ENCODE measurements at places on chromosomes 6 and 20. TPM values are rescaled to one million over a fixed set of nuclear protein-coding genes. Genes with fewer than 3 reads are reported as not detected.
A peak's percentile ranks its signal among the peaks of the same experiment; 100 is the strongest.

DNA sequence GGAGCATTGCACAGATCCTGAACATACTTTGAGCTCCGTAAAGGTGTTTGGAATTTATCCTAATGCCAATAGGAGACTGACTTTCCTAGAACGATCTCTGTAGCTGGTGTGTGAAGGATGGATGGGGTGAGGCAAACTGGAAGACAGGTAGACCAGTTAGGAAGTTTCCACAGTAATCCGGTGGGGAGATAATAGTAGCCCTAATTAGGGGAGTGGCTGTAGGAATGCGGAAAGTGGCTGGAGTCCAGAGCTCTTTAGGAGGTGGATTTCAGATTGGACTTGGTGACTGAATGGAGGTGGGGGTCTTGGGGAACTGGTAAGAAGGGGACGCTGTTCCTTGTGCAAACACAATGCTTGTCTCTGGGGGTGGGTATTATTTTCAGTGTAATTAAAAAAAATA lies 146.3 kb downstream of the SOX4 start:
- H3K36me3 ChIP-seq: no peaks in the 10 kb centered on the region
- H3K4me1 ChIP-seq: peaks cover 27% of the 10 kb centered on the region
- no peak for DNase-seq
- no peak overlapping the region for H3K27ac ChIP-seq

- no peaks in the 10 kb centered on the region for H3K36me3 ChIP-seq
- no peak for DNase-seq
- H3K4me1 ChIP-seq: peaks cover 55% of the 10 kb centered on the region
- no peaks in the 10 kb centered on the region for H3K27me3 ChIP-seq
- H3K27ac ChIP-seq: peak overlapping the region; percentile 99
These were observed 4.0 kb downstream of the ARID1B start for GRCh38 chr6:156780962-156781853.

- H3K36me3 ChIP-seq: no peaks in the 10 kb centered on the region
- H3K27ac ChIP-seq: peak overlapping the region; percentile 99
- no peaks in the 10 kb centered on the region for H3K27me3 ChIP-seq
These were observed 2.6 kb downstream of the NCOA5 start for GRCh38 chr20:46087161-46087560.

DNA sequence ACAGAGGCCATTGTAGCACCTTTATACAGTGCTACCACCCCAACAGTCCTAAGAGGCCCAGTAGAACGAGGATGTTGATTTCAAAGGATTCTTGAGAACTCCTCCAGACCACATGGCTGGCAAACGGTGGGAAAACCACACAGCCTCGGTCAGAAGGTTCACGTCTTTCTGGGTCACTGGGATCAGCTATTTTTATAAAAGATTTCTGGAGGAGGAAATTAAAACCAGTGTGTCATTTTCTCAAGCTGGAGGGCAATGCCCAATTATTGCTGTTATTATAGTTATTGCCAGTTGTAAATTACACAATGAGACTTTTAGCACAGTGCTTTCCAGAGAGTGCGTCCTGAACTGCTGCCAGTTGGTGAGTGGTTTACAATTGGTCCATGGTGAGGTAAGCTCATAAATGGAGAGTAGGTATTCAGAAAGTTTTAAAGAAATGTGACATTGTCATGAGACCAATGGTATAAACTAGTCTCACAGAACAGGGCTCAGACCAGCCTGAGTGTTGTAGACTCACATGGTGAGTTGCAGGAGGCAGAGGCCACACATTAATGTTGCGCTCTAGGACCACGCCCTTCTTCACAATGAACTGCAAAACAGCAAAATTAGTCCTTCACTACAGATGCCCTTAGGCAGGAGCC lies 8.4 kb upstream of the PPP1R14C start:
- H3K27ac ChIP-seq: no peak overlapping the region
- H3K36me3 ChIP-seq: no peaks in the 10 kb centered on the region
- peaks cover 8% of the 10 kb centered on the region for H3K4me1 ChIP-seq

ADGRF5 gene
- total RNA-seq: 7.3 TPM

NHLRC1 gene
- total RNA-seq: 1.2 TPM

GRCh38 chr6:163994566-163994965 lies 580.0 kb downstream of the QKI start:
- H3K4me3 ChIP-seq: no peak overlapping the region
- H3K4me1 ChIP-seq: no peaks in the 10 kb centered on the region
- no peak for DNase-seq
- H3K36me3 ChIP-seq: no peaks in the 10 kb centered on the region
- no peaks in the 10 kb centered on the region for H3K27me3 ChIP-seq
- no peak overlapping the region for H3K27ac ChIP-seq

DNA sequence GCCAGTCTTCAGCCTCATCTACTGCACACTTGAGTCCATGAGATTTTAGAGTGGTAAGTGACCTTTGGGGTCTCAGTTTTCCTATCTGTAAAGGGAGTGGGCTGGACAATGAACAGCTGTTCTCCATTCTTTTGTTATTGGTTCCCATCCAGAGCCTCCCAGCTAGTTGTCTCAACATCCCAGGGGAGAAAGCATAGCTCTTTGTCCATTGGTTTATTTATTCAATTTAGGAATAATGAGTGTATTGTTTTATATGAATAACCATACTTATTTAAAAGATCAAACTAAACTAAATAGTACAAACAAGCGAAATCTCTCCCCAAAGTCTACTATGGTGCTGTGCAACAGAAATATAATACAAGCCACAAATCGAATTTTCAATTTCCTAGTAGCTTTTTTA lies 13.7 kb downstream of the PIGT start:
- no peak overlapping the region for H3K4me3 ChIP-seq
- H3K36me3 ChIP-seq: peaks cover 11% of the 10 kb centered on the region
- DNase-seq: no peak

GRCh38 chr6:133768656-133769295 lies 120.1 kb upstream of the TCF21 start:
- no peaks in the 10 kb centered on the region for H3K27me3 ChIP-seq
- no peaks in the 10 kb centered on the region for H3K4me1 ChIP-seq

SHLD1 gene
- 3.1 TPM for total RNA-seq

- no peaks in the 10 kb centered on the region for H3K4me1 ChIP-seq
- no peak overlapping the region for H3K27ac ChIP-seq
- DNase-seq: no peak
- H3K36me3 ChIP-seq: no peaks in the 10 kb centered on the region
- no peak overlapping the region for H3K4me3 ChIP-seq
These were observed 12.9 kb downstream of the PPP1R16B start for GRCh38 chr20:38818113-38819065.

DNA sequence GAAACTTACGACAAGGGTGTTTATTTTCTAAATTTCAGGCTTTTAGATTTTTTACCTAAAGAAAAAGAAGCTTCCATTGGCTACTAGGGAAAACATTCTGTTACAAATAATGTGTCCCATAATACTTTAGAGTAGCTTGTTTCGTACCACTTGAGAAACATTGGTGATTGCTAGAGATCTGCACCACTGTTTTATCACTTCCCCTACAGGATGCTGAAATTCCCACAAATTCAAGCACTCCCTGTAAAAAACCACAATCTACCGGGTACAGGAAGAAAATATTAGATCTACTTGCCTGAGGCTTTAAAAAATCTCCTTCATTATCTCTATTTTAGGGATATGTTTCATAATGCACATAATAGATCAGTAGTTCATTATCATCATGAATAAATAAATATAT lies 29.9 kb downstream of the SEL1L2 start:
- H3K4me3 ChIP-seq: no peak overlapping the region
- H3K36me3 ChIP-seq: no peaks in the 10 kb centered on the region
- DNase-seq: no peak
- H3K27me3 ChIP-seq: no peaks in the 10 kb centered on the region

- H3K4me3 ChIP-seq: no peak overlapping the region
- peaks cover 76% of the 10 kb centered on the region for H3K4me1 ChIP-seq
- DNase-seq: no peak
- H3K27me3 ChIP-seq: no peaks in the 10 kb centered on the region
These were observed 56.5 kb downstream of the RPRD1B start for GRCh38 chr20:38090061-38090460.

KIF13A gene
- 73.8 TPM for total RNA-seq

SLC22A2 gene
- total RNA-seq: 0.27 TPM

DNA sequence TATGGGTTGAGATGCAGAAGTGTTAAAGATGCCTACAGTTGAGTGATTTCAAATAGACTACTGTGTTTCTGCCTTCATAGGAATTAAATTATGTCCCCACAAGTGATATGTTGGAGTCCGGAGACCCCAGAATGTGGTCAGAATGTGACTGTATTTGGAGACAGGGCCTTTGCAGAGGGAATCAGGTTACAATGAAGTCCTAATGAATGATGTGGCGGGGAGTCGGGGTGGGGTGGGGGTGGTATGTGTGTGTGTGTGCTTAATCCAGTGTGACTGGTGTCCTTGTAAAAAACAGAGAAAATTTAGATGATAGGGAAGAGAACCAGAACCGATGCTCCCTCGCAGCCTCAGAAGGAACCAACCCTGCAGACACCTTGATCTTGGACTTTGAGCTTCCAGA lies 448.2 kb downstream of the QKI start:
- no peaks in the 10 kb centered on the region for H3K36me3 ChIP-seq
- no peaks in the 10 kb centered on the region for H3K4me1 ChIP-seq
- no peaks in the 10 kb centered on the region for H3K27me3 ChIP-seq
- no peak overlapping the region for H3K27ac ChIP-seq
- H3K4me3 ChIP-seq: no peak overlapping the region

GRCh38 chr20:48015141-48015910 lies 230.0 kb upstream of the SULF2 start:
- no peak overlapping the region for H3K4me3 ChIP-seq
- no peaks in the 10 kb centered on the region for H3K27me3 ChIP-seq
- no peak for DNase-seq
- H3K27ac ChIP-seq: no peak overlapping the region

DNA sequence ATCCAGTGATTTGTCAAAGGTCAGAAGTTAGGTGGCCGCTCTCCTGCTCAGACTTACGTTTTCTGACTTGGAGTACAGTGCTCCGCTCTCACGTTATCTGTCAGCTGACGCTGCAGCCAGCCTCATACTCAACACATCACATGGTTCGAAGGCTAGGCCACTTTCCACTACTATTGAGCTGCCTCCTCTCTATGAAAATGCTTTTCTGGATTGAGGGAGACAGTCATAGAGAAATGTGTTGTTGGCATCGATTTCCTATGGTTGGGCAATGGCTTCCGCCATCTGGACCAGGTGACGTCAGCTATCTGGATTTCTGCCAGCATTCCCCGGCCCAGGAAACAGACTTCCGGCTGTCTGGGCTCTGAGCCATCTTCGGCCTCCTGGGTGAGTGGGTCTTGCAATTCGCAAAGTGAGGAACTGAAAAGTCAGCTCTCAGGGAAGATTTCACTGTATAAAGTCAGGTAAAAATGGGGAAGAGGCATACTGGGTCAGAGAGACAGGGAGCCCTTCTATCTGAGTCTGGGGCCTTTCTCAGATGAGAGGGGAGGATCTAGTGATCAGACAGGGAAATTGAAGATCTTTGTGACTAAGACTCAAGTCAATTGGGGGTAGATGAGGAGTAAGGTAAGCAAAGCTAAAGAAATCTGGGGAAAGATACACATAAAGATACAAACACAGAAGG lies 37.5 kb upstream of the IER3 start:
- H3K36me3 ChIP-seq: no peaks in the 10 kb centered on the region
- H3K27me3 ChIP-seq: no peaks in the 10 kb centered on the region
- DNase-seq: peak; percentile 99
- no peak overlapping the region for H3K4me3 ChIP-seq

GRCh38 chr6:6701864-6702263 lies 113.3 kb downstream of the LY86 start:
- no peaks in the 10 kb centered on the region for H3K27me3 ChIP-seq
- peak; percentile 29 for DNase-seq
- no peak overlapping the region for H3K4me3 ChIP-seq
- H3K27ac ChIP-seq: no peak overlapping the region
- H3K36me3 ChIP-seq: no peaks in the 10 kb centered on the region
- H3K4me1 ChIP-seq: peaks cover 17% of the 10 kb centered on the region

GRCh38 chr20:44478206-44478605 lies 2.5 kb downstream of the TTPAL start:
- peaks cover 35% of the 10 kb centered on the region for H3K36me3 ChIP-seq
- no peak for DNase-seq
- H3K4me3 ChIP-seq: no peak overlapping the region
- H3K27me3 ChIP-seq: no peaks in the 10 kb centered on the region
- H3K4me1 ChIP-seq: no peaks in the 10 kb centered on the region
- no peak overlapping the region for H3K27ac ChIP-seq

DNA sequence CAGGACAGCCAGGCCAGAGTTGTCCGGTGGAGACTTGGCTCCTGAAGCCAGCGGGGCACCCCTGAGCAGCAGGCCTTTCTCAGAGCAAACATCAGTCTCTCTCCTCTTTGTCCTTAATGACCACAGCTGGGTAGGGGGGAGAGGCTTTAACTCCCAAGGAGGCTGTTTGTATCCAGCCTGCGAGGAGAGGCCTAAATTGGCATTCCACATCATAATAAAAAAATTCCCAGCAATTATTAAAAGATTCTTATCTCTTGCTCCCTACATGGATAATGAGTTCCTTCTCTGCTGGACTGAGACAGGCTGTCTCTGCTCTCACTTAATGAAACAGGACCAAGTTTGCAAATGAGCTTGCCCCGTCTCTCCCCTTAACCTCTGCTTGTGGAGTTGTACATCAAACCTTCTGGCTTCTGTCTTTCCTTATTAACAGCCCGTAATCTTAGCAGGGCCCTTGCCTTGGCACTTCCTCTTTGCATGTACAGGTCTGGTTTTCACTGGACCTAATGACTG lies 838.2 kb downstream of the MAFB start:
- H3K4me3 ChIP-seq: no peak overlapping the region
- H3K27ac ChIP-seq: no peak overlapping the region
- H3K4me1 ChIP-seq: no peaks in the 10 kb centered on the region

GRCh38 chr20:51335329-51335841 lies 207.1 kb downstream of the NFATC2 start:
- no peak for DNase-seq
- no peak overlapping the region for H3K4me3 ChIP-seq
- H3K27me3 ChIP-seq: no peaks in the 10 kb centered on the region
- H3K4me1 ChIP-seq: no peaks in the 10 kb centered on the region
- H3K36me3 ChIP-seq: no peaks in the 10 kb centered on the region

GRCh38 chr6:14796974-14797762 lies 448.7 kb upstream of the JARID2 start:
- H3K27ac ChIP-seq: no peak overlapping the region
- no peaks in the 10 kb centered on the region for H3K27me3 ChIP-seq
- H3K4me1 ChIP-seq: no peaks in the 10 kb centered on the region
- H3K36me3 ChIP-seq: no peaks in the 10 kb centered on the region
- H3K4me3 ChIP-seq: no peak overlapping the region
- no peak for DNase-seq
